Aorta (tissue), 5 donors: ENCODE measurements at places on chromosomes 11 and 22. TPM values are rescaled to one million over a fixed set of nuclear protein-coding genes. Genes with fewer than 3 reads are reported as not detected.

MRGPRX1 gene
- total RNA-seq = not detected

DNA sequence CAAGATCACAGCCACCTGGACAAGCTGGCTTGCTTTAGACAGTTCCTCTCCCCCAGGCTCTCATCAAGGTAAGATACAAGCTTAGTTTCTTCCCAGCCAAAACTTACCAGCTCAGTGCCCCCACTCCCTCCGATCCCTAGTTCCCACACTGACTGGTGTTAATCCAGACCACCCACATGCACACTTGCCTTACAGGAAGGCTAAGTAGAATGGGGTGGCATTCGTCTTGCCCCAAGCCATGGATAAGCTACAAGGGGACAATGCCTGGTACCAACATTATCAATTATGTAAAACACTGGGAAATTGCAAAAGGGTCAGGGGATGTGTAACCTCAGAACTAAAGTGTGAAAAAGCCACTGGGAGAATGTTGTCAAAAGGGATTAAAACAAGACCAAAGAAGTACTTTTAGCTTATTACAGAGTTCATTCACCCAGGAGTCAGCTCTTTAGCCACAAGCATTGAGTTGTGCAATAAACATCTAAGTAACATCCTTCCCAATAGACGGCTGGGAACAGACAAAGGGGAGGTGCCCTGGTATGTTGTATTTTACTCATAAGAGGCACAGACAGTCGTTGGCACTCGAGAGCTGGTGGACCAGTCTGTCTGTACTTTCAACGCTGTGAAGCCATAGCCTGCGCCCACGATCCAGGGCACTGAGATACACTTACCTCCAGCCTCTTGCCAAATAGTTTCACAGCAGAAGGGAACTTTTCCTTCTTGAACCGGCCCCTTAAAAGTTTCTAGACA lies 1.1 kb downstream of the DHCR7 start:
- DNase-seq = no peak

DNA sequence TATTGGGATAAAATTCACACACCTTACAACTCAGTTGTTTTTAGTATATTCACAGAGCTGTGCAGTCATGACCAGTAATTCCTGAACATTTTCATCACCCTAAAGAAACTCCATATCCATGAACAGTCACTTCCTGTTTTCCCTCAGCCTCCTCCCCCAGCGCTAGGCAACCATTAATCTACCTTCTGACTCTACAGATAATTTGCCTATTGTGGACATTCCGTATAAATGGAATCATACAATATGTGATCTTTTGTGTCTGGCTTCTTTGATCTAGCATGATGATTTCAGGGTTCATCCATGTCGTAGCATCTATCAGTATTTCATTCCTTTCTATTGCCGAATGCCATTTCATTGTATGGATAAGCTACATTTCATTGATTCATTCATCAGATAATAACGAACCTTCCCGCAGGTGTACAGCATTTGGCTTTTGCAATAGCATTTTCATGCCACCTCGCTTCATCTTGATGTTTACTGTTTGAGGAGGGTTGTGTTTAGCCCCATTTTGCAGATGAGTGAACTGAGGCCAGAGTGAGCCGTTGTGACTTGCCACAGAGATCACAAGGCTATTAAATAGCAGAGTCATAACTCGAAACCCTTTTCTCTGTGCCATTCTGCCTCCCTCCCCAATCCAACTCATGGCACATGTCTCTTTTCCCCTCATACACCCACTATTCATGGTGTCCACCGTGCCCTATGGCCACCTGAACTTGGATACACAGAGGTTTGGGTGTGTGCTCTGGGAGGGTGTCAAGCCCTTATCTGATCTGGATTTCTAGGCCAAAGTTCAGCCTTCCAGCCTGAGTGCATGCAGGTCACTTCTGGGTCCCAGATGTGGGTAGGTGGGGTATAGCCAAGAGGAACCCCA lies 11.1 kb upstream of the MYH9 start:
- DNase-seq = no peak

MS4A13 gene
- not detected for total RNA-seq

KCNJ11 gene
- 1.0 TPM for total RNA-seq

DNA sequence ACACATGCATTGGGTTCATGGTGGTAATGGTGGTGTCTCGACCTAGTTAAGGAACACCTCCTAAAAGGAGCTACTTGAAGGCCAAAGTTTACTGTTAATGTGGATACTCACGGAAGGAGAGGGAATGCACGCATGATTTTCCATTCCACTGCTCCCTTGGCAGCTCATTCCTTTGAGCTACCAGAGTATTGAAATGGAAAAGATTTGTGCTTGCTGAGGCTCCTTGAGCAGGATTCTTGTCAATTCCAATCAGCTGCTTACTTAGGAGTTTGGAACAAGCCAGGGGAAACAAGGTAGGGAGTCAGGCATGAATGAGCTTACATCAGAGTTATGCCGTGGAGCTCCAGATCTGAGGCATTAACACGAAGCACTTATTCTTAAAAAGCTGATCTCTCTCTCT lies 108.8 kb downstream of the GRIA4 start:
- no peak for DNase-seq

DNA sequence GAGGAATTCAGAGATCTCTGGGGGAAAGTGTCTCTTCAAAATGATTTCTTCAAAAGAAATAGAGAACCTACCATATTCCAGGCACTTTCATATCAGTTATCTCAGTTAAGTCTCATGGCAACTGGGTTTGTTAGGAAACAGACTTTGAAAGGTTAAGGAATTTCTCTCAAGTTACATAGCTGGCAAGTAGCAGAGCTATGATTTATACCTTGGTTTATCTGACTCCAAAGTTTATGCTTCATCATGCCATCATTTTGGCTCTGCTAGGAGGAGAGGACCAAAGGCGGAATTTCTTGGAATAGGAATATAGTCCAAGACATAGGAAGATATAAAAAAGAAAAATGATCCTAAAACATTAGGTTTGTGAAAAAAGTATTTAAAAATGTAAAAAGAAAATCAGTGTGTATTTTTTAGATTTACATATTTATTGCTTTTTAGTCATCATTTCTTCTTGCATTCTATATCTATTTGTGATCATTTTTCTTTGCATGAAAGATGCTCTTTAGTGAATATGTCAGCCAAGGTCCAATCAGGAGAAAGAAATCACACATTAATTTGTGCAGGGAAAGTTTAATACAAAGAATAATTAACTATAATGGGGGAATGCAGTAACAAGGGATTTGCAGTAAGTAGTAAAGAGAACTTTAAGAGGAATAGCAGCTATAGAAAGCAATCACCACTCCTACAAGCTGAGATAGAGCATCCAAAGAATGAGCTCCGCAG lies 199.1 kb upstream of the ZBED5 start:
- no peak for DNase-seq

DNA sequence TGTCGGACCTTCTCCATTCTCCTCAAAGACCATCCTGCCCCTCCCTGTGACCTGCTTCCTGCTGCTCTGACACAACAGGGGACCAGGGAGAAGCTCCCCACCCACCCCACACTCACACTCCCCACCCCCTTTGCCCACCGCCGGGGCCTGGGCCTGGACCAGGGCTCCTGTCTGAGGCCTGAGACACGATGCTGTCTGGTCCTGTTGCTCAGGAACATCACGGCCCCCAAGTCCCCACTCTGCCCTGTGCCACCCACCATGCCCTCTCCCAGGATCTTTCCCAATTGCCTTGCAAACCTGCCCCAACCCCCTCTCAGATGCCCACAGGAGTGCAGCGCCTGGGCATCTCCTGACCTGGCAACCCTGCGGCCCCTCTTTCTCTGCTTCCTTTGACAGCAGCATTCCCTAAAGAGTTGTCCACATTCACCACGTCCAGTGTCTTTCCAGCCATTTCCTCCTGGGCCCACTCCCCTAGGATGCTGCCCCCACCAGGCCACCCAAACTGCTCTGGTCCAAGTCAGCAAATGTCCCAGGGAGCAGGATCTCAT lies 10.8 kb downstream of the CSF2RB start:
- DNase-seq = no peak

DNA sequence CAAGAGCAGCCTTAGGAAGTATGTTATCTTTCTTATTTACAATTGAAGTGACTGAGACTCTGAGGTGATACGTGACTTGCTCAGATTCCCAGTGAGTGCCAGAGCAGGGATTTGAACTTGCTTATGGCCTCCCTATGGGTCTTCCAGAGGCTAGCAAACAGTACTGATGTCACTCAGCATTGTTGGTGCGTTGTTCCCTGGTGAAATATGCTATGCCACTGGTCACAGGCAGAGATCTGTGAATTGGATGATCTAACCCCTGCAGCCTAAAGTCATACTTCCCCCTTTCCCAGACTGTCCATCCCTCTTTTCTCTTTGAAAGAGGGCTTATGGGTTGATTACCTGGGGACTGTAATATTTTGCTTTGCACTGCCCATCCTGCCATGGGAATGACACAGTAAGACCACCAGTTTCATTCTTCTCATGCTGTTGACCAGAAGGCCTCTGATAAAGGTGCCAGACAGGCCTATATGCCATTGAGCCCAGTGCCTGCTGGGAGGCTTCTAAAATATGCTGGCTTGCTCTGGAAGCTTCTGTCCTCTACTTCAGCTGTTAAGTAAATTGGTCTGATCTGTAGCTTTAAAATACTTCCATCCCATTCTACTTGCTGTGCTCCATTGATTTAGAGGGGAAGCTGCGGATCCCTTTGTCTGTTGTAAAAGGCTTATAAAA lies 152.2 kb upstream of the E2F8 start:
- no peak for DNase-seq

GRCh38 chr11:6610591-6610990 lies 1.4 kb downstream of the TAF10 start:
- no peak for DNase-seq

DNA sequence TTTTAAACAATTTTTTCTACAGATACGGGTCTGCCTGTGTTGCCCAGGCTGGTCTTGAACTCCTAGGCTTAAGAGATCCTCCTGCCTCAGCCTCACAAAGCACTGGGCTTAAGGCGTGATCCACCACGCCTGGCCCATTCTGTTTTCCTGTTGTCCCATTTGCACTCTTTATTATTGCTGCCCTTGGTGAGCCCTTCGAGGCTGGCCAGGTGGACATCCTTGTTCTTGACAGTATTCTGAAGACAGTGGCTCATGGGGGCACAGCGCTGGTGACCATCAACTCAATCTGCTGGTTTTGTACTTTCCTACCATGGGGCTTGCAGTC lies 35.6 kb downstream of the TBC1D22A start:
- DNase-seq = no peak

GRCh38 chr11:34239465-34240149 lies 118.2 kb downstream of the ABTB2 start:
- no peak for DNase-seq

DNA sequence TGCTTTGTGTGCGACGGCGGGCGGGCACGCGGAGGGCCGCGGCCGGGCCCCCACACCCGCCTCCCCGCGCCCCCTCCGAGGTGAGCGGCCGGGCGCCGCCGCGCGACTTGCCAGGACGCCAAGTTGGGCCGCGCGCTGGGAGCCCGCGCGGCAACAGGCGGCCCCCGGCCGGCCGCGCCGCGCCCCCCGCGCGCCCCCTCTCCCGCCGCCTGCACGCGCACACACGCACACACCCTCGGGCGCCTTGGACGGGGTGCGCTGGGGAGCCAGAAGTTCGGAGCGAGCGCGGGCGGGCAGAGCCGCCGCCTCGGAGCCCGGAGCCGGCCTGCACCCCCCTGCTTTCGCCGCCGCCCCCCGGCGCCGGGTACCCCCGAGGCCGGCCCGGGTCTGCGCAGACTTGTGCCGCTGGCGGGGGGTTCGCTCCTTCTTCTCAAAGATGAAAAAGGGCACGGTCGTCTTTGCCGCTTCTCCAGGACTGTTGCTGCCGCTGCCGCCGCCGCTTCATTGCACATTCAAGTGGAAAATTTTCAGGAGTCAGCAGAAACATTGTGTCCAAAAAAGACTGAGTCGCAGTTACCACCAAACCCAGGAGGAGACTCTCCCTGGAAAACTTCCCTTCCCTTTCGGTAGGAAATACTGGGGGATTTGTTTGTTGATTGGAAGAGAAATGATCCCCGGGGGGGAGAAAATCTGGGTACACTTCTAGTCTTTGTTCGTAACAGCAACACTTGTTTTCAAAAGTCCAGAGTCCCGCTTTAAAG lies 895 bp downstream of the TEAD1 start:
- peak; percentile 59 for DNase-seq

- DNase-seq = no peak
Measured at GRCh38 chr11:12143461-12144258, 33.3 kb downstream of the MICAL2 start.

OR10A6 gene
- not detected for total RNA-seq

GRCh38 chr11:9459667-9460321 lies 1.0 kb upstream of the ZNF143 start:
- no peak for DNase-seq

GRCh38 chr11:64230985-64231365 lies 627 bp downstream of the DNAJC4 start:
- no peak for DNase-seq

DNA sequence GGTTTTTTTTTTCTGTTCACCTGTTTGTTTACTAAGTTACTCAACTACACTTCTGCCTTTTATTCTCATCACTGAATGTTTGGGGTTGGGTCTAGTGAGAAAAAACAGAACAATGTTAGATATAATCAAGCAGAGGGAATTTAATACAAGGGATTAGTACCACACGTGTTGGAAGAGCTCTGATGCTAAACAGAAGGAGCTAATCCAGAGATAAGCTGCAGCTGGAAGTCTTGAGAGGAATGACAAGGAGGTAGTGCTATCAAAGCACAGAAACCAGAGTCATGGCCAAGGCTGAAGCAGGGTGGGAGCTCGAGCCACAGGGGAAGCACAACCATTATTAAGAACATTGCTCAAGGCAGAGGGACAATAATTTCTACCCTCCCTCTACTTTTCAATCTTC lies 604.1 kb upstream of the ANO5 start:
- DNase-seq = no peak

DNA sequence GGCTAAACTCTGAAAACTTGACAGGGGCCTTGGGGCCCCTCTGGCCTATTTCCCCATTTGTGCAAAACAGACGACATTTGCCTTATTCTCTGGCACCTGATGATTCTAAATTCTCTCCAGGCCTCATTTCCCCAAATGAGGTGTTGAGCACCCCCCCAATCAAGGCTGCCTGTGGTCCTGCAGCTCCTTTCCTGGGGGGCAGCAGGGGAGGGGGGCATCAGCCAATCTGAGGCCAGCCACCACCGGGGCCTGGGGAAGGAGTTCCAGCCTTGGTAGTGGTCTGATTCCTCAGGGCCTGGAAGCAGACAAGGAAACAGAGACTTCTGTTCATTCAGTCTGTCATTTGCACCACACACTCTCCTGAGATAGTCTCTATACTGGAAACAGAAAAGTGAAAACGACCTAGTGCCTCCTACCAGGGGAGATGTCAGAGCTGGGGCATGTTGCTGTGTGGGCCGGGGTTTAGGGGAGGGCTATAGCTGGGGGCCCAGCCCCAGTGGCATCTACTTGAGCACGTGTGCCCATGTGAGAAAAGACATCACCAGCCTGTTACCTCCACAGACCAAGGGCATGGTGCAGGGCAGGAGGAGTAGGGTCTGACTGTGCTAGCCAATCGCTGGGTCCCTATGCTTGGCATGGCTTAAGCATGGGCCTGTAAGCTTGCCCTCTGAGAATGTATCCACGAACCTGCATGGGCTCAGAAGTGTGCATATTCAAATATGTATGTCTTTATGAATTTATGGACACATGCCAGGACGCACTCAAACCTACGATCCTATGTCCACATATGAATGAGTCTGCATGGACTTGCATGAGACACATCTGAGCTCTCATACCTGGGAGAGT lies 1.8 kb upstream of the TPBGL start:
- no peak for DNase-seq

- no peak for DNase-seq
Measured at GRCh38 chr22:28985581-28986290, 75.9 kb downstream of the C22orf31 start.

OR4D11 gene
- not detected for total RNA-seq
